AG04450 (cell line): ENCODE measurements at places on chromosomes 13 and 19.

DNA sequence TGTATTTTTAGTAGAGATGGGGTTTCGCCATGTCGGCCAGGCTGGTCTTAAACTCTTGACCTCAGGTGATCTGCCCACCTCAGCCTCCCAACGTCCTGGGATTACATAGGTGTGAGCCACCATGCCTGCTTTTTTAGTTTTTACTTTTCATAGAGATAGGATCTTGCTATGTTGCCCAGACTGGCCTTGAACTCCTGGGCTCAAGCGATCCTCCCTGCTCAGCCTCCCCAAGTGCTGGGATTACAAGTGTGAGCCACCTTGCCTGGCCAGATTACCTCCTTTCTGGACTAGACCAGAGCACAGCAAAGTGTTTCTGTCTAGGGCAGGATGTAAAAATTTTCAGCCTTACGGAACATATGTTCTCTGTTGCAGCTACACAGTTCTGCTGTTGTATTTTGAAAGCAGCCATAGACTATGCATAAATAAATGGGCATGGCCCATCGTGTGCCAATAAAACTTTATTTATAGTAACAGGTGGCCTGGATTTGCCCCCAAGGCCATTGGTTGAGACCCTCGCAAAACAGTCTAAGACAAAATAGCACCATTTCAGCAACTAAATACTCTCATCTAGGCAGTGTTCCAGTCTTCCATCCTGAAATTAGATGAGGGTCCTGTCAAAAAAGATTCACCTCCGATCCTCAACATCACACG is 36.0 kb downstream of the GNG7 start:
- no peak for DNase-seq

DNA sequence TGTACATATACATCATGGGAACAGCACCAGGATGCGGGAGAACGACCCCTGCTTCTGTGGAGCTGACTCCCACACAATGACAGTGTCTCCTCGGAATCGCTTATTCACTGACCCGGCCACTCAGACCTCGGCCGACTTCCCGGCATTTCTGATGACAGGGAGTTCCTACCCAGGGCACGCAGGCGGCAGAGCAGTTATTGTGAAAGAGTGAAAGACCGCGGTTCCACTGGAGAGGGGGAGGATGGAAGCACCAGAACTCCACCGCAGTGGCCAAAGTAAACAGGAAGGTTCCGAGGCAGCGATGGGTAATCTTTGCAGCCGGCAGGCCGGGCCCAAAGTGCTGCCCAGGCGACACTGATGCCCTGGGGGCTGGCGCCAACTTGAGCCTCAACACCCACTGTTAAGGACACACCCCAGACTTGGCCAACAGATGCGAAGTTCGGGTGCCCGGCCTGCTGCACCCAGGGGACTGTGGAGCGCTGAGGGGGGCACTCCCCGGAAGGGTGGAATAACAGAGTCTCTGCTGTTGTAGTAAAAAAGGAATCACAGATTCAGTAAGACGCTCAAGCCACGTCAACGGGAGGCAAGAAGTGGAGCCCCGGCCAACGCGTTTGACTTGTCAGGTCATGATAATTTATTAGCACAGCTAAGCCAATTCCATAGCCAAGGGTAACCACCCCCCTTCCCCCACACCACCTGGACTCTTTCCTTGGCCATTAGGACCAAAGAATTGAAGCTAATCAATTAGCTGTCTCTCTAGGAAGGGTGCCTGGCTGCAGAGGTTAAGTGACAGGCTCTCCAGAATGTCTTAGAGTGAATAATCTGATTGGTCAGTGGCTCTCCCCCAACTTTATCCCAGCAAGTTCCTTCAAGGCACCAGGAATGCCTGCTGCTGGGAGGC is 5.8 kb downstream of the MLLT1 start:
- DNase-seq = no peak

DNA sequence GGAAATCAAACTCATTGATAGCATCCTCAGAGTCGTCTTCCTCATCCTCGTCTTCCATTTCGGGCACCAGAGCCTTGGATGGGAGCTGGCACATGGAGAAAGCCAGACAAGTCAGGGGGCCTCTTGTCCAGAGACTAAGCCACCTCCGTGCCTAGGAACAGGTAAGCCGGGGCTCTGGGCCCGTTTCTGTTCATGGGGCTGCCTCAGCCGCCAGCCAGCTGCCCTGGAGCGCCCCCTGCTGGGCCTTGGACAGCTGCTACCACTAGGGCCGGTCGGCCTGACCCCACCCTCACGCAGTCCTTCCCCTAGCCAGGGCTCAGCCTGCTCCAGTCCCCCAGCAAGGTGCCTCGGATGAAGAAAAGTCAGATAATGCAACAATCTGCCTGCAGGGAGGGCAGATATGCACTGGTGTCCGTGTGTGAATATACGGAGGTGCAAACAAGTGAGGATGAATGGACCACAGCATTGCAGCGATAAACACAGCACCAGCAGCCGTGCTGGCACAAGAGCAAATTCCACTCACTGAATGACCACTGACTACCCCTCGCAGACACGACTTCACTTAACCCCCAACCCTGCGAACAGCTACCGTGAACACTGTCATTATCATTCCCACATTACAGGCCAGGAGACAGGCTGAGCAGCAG is 11.9 kb upstream of the PRKD2 start:
- no peak for DNase-seq

DNA sequence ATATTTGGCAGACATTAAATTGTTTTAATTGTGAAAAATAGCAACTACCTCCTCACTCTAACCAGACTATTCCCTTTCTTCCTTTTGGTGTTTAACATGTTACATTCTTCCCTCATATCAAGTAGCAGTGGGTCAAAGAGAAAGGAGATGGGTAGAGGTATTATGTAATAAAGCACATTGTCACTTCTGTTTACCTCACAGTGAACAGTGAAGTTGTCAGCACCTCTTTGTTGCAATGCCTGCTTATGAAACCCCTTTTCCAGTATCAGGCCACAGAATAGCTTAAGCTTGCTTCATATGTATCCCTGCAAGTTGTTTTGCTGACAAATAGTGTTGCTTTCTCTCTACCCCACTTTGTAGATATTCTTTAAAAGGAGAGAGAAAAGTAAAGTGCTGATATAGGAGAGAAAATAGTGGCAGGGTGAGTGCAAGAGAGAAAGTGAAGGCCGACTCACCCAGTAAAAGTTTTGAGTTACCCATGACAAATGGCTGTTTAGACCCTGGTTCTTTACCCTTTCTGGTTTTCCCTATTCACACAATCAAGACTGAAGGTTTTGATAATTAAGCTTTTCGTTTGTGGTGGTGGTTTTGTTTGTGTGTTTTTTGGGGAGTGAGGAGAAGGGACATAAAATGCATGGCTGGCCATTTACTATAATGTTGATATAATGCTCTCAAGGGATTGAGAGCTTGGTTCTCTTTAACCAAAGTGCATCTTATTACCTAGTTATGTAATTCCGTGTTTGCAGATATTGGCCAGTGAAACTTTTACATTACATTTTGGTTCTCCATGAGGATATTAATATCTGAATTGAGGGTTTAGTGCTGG is 3.7 kb downstream of the ITM2B start:
- no peak for DNase-seq

DNA sequence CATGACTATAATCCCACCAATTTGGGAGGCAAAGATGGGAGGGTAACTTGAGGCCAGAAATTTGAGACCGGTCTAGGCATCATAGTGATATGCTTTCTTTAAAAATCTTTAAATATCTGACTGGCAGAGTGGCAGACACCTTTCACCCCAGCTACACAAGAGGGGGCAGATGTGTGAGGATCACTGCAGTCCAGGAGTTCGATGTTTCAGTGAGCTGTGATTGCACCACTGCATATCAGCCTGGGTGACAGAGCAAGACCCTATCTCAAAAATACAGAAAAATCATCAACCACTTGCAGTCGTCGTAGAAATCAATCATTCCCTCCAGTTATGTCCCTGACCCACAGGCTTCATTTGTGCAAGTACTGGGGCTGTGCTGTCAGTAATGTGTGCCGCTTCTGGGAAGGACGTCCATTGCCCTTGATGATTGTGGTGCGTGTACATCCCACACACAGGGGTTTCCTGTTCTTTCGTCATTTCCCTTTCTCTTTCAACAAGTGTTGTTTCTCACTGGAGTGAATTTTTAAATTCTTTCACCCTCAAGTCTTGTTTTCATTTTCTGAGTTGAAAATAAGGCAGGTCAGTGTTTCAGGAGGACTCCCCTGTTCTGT is 1.4 kb downstream of the LGALS14 start:
- DNase-seq = no peak

DNA sequence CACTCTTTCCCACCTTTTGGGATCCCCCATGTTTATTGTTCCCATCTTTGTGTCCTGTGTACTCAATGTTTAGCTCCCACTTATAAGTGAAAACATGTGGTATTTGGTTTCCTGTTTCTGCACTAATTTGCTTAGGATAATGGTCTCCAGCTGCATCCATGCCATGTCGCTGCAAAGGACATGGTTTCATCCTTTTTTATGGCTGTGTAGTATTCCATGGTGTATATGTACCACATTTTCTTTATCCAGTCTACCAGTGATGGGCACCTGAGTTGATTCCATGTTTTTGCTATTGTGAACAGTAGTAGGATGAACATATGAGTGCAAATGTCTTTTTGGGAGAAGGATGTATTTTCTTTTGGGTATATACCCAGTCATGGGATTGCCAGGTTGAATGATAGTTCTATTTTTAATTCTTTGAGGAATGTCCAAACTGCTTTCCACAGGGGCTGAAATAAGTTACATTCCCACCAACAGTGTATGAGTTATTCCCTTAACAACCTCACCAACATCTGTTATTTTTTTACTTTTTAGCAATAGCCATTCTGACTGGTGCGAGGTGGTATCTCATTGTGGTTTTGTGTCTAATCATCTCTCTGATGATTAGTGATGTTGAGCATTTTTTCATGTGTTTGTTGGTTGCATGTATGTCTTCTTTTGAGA is 55.7 kb upstream of the MEDAG start:
- no peak for DNase-seq

DNA sequence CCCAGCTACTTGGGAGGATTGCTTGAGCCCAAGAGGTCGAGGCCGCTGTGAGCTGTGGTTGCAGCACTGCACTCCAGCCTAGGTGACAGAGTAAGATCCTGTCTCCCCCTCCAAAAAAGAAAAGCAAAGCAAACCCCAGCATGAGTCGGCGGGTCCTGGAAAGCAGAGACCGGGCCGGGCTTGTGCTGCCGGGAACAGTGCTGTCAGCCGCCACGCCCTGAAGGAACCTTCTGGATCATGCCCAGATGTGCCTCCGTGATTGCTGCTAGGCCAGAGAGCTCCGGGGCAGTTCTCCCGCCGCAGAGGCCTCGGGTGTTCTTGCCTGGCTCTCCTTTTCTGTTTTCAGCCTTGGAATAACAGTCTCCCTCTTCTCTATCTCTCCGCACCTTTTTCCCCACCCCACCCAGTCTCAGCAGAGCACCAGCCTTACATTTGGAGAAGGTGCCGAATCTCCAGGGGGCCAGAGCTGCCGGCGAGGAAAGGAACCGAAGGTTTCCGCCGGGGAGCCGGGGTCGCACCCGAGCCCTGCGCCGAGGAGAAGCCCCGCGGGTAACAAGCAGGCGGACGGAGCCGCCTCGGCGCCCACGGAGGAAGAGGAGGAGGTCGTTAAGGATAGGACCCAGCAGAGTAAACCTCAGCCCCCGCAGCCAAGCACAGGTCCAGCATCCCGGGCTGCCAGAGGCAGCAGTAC is 181.9 kb downstream of the STK24 start:
- no peak for DNase-seq

DNA sequence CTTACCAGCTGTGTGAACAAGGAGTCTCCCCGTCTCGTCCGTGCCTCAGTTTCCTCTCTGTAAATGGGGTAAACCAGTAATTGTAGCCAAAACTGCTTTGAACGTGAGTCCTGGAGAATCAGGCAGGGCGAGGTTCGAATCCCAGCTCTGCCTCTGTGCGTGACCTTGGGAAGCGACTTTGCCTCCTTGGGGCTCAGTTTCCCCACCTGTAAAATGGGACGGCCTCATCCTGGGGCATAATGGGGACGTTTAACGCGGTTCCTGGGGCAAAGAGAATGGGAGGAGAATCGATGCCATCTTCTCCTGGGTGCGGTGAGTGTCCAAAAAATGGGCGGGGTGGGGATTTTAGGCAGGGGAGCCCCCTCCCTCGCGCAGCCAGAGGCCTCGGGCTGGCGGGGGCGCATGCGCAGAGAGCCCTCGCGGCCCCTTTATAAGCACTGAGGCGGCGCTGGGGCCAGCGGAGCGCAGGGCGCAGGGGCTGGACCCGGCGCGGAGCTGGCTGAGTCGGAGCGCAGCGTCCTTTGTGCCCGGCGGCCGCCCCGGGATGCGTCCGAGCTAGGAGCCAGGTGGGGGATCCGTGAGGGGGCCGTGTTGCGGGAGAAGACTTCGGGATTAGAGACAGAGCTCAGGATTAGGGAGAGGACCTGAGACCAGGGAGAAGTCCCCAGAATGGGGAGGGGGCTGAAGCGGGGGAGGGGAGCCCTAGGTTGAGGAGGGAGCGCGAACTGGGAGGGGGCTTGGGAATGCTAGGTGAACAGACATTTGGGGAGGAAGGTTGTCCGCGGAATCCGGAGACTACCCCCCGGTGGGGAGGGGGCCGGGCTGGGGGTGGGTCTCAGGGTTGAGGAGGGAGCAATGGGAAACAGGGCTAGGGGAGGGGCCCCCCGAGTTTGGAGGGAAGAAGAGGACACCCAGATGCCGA is at the start of gene NCAN:
Gene NCAN, plus strand, starts transcription at position 460 of the 922 bp plus-strand sequence. CDS start 4,996 bp downstream, outside the sequence.
- no peak for DNase-seq

GRCh38 chr19:19106056-19106551 is 32.2 kb downstream of the TMEM161A start:
- no peak for DNase-seq
